ENCODE measurements at places on chromosomes 1 and 21.

DNA sequence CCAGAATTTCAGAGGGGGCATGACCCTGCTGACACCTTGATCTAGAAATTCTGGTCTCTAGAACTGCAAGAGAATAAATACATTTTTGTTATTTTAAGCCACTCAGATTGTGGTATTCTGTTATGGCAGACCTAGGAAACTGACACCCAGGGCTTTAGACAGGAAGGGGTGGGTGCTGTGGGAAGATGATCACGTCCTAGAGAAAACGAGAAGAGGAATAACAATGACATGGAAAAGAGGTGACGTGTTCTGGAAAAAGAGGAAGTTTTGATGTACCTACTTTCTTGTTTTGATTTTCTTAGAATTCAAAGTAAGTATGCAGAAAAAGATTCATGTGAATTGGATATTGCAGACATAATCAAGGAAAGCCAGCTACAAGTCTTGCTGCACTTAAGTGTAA lies 232.9 kb upstream of the RUNX1 start:
- DNase-seq, result no peak

DNA sequence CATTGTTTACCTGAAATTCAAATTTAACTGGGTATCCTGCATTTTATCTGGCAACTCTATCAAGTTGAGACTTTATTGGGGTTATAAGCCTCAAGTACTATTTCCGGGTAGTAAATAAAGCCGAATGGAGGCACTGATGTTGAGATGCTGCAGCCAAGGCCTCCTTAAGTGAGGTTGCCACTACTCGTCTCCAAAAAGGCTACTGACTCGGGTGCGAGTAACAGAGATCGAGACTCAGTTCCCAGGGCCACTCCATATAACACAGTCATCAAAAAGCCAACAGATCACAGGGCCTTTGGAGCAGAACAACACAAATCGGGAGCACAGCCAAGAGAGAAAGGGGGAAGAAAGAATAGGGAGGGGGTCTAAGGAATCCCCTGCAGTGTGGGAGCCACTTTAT lies 524 bp downstream of the COPA start:
- no peak for DNase-seq

DNA sequence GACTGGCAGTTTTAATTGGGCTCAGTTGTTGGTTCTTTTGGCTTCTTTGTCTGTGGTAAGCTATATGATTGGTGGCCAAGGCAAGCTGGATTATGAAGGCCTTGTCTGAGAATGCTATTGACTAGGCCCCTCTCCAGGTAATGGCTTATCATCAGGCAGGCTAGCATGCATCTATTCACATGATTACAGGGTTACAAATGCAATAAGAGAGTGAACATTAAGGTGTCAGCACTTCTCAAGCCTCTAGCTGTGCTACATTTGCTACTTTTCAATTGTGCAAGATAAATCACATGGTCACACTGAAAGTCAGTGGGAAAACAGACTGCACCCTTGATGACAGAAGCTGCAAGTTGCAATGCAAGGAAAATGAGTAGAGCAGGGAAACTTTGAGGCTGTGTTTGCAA lies 550.9 kb upstream of the TMPRSS15 start:
- no peak for DNase-seq

GRCh38 chr21:35658242-35658641 lies 402.1 kb downstream of the SETD4 start:
- no peak for DNase-seq

DNA sequence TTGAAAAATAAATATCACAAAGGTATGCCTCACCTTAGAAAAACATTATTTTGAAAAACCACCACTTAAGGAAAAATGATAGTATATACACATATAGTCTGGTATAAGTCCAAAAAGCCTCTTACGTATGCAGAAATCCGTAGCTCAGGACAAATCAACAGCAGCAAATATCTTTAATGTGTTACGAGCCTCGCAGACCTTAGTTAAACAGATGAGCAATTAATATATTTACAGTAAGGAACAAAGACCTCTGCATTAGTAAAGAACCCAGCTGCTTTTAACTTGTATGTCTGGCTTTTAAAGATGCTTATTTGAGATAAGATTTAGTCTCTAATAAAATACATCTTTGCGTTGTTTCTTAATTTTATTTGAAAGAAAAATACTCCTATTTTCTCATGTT lies 79.9 kb upstream of the CHRM3 start:
- no peak for DNase-seq

DNA sequence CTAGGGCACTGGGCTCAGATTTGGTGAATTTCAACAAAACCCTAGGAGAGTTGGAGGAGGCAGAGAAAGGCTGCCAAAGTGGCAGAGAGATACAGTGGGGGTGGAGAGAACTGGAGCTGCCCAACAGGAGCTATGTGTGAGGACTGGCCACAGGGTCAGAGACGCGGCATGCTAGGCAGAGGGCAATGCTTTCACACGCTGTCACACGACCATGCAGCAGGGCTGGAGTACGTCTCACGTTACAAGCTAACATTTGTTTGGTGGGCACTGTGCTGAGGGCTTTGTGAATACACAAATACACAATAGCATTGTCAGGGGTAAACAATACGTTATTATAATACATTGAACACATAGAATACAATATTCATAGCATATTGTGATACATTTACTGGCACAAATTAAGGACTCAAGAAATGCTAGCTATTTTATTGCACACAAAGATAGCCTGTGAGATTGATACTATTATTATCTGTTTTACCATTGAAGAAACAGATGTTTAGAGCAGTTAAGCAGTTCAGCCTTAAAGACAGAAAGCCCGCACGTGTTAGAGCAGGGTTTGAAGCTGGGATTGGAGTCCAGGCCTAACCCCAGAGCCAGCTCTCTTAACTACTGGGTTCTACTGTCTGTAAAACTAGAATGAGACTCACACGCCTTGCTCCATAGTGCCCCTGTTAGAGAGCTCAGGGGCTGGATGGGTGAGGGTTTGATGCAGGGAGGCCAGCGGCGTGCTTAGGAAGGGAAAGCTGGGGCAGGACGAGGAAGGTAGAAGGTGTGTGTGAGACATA lies 4.5 kb downstream of the RAB7B start:
- DNase-seq, result no peak

DNA sequence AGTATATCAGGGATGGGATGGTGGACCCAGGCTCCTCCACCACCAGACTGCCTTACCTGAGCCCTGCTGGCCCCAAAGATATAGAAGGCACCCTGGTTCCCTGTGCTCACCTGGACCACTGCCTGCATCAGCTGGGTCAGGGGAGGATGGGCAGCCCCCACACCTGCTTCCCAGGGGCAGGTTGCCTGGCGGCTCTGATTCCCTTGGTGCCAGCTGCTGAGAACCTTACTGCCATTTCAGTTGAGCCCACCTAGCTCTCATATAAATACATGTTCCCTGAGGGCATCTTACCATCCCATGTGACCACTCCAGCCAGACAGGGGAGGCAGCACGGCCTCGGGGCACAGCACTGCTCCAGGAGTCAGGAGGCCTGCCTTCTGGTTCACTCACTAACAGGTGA lies 24.4 kb downstream of the PSEN2 start:
- DNase-seq, result no peak

DNA sequence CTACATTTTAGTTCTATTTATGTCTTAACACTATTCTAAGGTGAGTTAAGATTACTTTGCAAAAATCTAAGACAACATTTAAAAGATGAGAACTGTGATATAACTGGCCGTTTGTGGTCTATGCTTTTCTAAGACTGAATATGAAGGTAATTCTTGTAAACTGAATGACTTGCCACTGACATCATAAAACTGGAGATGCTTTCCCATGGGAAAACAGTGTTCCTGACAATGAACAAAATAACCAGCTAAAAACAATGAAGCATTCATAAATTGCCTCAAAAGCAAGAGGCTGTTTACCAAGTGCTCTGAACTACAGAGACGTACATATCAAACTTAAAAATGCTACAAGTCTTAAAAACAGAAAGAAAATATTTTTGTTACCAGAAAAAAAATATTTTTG lies 54.7 kb downstream of the APP start:
- DNase-seq, result no peak

Measured in NCI-H2029 (cell line).